CD8-positive, alpha-beta memory T cell (primary cell): ENCODE measurements at places on chromosomes 5 and 9. TPM values are rescaled to one million over a fixed set of nuclear protein-coding genes. Genes with fewer than 3 reads are reported as not detected.

Gene FUT7
- polyA plus RNA-seq, result 28.7 TPM

Gene SMC2
- polyA plus RNA-seq, result 14.1 TPM

Gene IGFBPL1
- polyA plus RNA-seq, result not detected

Gene PCDHGA11
- polyA plus RNA-seq, result 0.09 TPM
